ENCODE measurements at places on chromosomes 7 and 10. TPM values are rescaled to one million over a fixed set of nuclear protein-coding genes. Genes with fewer than 3 reads are reported as not detected.

DNA sequence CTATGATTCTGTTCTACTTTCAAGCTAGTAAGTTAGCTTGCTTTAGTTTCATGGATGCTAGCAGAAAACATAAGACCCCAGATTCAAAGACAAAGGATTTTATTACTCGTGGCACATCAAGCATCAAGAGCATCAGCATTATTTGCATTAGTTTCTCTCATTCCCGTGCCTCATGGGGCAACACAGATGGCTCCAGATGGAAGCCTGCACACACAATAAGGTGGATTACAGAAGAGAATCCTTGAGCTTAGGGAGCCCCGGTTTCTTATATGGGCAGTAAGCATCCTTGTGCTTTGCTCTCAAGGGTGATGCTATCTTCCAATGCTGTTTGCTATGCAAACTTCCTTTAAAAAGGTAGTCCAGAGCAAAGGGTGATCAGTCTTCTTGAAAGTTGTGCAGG, 10.7 kb upstream of the CAPZA2 start:
- H3K36me3 ChIP-seq = no peaks in the 10 kb centered on the region
- no peak overlapping the region for H3K4me3 ChIP-seq
- no peaks in the 10 kb centered on the region for H3K27me3 ChIP-seq
- no peak for DNase-seq
- peaks cover 11% of the 10 kb centered on the region for H3K4me1 ChIP-seq
- H3K27ac ChIP-seq = no peak overlapping the region

GRCh38 chr10:3342771-3343170, 170.2 kb upstream of the PITRM1 start:
- no peak overlapping the region for H3K27ac ChIP-seq
- H3K27me3 ChIP-seq = no peaks in the 10 kb centered on the region
- no peak overlapping the region for H3K4me3 ChIP-seq
- DNase-seq = no peak
- no peaks in the 10 kb centered on the region for H3K4me1 ChIP-seq

DNA sequence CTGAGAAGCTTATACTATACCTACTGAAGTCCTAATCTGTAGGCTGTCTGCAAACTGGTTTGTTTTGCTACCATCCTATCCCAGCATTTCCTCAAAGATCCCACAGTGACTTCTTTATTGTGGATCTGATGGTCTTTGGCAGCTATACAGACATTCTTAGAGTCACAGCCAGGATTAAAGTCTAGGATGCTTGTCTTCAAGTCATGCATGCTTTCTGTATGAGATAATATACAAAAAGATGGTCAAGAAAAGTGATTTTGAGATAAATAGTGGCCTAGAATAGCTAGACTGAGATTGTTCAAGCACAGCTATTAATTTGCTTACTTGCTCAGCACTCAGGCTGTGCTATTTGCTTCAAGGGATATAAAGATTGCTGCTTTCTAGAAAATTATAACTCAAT, 454.4 kb downstream of the AUTS2 start:
- H3K4me1 ChIP-seq = peaks cover 7% of the 10 kb centered on the region
- H3K36me3 ChIP-seq = no peaks in the 10 kb centered on the region
- no peak for DNase-seq
- H3K4me3 ChIP-seq = no peak overlapping the region
- no peaks in the 10 kb centered on the region for H3K27me3 ChIP-seq

PKD2L1 gene
- total RNA-seq = 0.20 TPM

WASL gene
- 37.1 TPM for total RNA-seq

Data from H1 (cell line).